Sigmoid colon (tissue), 7 donors: ENCODE measurements at places on chromosomes 4 and X. TPM values are rescaled to one million over a fixed set of nuclear protein-coding genes. Genes with fewer than 3 reads are reported as not detected.

ADH1B gene
- total RNA-seq = 583 TPM

DNA sequence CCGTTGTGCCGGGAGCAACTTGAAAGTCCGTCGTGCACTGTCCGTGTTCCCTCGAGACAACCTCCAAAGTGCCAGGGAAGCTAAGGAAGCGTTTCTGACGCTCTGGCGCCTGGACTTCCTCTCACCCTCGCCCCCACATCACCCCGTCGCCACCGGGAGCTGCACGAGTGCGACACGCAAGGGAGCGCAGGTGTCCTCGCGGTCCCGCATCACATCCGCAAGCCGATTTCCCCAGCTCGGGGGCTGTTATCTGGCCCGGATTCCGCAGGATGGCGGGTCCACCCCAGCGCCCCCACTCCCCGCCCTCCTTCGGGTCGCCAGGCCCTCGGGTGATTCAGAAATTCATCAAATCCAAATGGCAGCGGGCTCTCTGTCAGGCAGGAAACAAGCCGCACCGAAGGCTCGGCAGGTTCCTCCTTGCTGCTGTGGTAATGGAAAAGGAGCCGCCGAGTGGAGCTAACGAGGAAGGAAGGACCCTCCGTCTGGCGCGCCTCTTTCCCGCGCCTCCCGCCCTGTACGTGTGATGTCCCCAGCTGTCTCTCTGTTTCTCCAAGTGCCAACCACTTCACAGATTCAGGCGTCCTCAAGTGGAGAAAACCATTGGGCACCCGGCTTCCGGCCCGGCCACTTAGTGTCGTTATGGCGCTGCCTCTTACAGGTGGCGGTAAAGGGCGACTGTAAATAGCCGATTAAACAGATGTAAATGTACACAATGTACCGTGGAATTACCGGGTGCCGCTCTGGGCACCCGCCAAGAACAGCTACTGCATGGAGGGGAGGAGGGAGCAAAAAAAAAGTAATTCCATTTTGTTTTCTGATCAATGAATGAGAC, 921 bp upstream of the SETD7 start:
- H3K36me3 ChIP-seq = no peaks in the 10 kb centered on the region
- H3K27ac ChIP-seq = peak overlapping the region; percentile 94
- no peaks in the 10 kb centered on the region for H3K27me3 ChIP-seq
- peak overlapping the region; percentile 71 for H3K4me3 ChIP-seq

KLKB1 gene
- 2.2 TPM for total RNA-seq

- H3K27ac ChIP-seq = peak overlapping the region; percentile 79
- no peak for DNase-seq
- H3K36me3 ChIP-seq = no peaks in the 10 kb centered on the region
Measured at GRCh38 chrX:136126872-136127406, 20.4 kb upstream of the FHL1 start.

RRH gene
- not detected for total RNA-seq

DNA sequence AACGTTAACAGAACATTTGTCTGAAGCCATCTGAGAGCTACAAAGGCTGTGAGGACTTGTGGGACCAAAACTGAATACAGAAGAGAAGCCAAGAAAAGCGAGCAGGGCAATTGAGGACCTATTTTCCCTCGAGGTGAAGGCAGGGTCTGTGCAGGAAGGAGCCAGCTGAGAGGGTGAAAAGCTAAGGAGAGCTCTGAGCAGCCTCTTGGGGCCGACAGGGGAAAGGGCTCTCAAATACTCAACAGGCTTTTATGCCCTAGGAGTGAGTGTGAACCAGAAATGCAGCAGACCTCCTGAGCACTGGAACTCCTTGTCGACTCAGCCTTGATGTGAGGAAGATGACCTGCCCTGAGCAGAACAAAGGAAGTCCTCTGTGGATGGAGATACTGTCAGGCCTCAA, 54.2 kb downstream of the C4orf50 start:
- H3K27ac ChIP-seq = no peak overlapping the region
- no peak overlapping the region for H3K4me3 ChIP-seq
- no peak for DNase-seq
- no peaks in the 10 kb centered on the region for H3K36me3 ChIP-seq

DNA sequence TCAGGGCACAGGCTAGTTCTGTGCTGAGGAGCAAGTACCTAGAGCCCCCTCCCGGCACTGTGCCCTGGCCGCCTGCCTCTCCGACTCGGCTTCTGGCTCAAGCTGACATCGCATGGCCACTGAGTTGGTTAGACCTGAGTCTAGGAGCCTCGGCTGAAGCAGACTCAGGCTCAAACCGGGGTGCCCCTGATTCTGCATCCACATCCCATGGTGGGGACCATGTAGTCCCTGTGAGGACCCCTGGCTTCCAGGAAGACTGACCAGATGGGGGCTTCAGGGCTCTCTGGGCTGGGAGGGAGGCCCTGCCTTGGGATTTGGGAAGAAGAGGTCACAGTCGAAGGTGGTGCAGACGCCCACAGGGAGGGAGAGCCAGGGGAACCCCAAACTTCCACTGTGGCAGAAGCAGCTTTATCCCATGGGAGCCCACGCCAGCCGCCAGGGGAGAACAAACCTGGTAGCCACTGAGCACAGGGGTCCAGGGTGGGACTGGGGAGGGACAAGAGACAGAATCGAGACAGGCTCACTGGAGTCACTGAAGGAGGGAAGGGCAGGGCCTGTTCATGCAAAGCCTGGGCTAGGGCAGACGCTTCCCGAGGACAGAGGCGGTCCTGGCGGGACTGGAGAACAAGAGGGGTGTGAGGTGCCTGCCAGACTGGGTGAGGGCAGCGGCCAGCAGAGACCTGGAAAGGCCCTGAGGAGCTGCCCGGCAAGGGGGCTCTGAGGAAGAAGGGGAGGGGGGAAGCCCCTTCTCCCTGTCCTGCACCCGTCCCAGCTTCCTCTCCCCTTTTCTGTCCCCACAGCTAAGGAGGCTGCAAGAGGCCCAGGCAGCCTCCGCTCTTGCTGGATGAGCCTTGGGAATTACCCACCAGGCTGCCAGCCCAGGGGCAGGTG, 1.1 kb downstream of the PDE6B start:
- H3K4me3 ChIP-seq = no peak overlapping the region
- H3K4me1 ChIP-seq = no peaks in the 10 kb centered on the region
- no peak for DNase-seq

DNA sequence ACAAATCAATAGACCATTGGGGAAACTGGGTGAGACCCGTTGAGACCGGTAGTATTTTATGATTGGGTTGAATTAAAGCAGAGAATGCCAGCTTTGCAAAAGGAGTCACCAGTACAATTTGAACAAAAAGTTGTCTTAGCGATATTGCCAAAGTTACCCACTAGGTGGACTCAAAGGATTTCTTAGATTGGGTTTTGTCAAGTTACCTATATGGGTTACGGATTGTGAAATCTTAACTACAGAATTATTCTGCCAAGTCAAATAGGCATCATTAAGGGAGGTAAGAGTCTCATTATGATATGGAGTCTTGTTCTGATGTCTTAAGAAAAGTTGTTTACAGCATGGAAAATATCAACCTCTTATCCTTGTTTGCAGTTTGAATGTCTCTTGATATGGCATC, 15.0 kb upstream of the CT47A1 start:
- no peaks in the 10 kb centered on the region for H3K4me1 ChIP-seq
- H3K27me3 ChIP-seq = no peaks in the 10 kb centered on the region
- no peak overlapping the region for H3K4me3 ChIP-seq
- H3K27ac ChIP-seq = no peak overlapping the region
- no peaks in the 10 kb centered on the region for H3K36me3 ChIP-seq

GRCh38 chrX:124016825-124017224, 55.3 kb downstream of the STAG2 start:
- H3K27ac ChIP-seq = no peak overlapping the region
- DNase-seq = no peak
- H3K27me3 ChIP-seq = no peaks in the 10 kb centered on the region
- peaks cover 6% of the 10 kb centered on the region for H3K4me1 ChIP-seq
- no peak overlapping the region for H3K4me3 ChIP-seq

GRCh38 chrX:65300104-65300809, 234.3 kb downstream of the LAS1L start:
- no peaks in the 10 kb centered on the region for H3K27me3 ChIP-seq
- H3K27ac ChIP-seq = no peak overlapping the region
- DNase-seq = no peak
- no peaks in the 10 kb centered on the region for H3K4me1 ChIP-seq

TMEM271 gene
- total RNA-seq = 0.41 TPM

GRCh38 chrX:55841962-55842752, 124.6 kb downstream of the RRAGB start:
- H3K36me3 ChIP-seq = no peaks in the 10 kb centered on the region
- H3K4me3 ChIP-seq = no peak overlapping the region
- no peaks in the 10 kb centered on the region for H3K4me1 ChIP-seq
- H3K27me3 ChIP-seq = no peaks in the 10 kb centered on the region

GRCh38 chrX:109635146-109635545, 10.2 kb upstream of the KCNE5 start:
- H3K27me3 ChIP-seq = no peaks in the 10 kb centered on the region
- H3K4me1 ChIP-seq = no peaks in the 10 kb centered on the region
- no peaks in the 10 kb centered on the region for H3K36me3 ChIP-seq
- DNase-seq = no peak
- H3K27ac ChIP-seq = no peak overlapping the region

GRCh38 chr4:162164906-162165510, 1.2 kb upstream of the FSTL5 start:
- H3K36me3 ChIP-seq = no peaks in the 10 kb centered on the region
- H3K27me3 ChIP-seq = no peaks in the 10 kb centered on the region
- H3K4me3 ChIP-seq = no peak overlapping the region
- H3K4me1 ChIP-seq = no peaks in the 10 kb centered on the region
- H3K27ac ChIP-seq = no peak overlapping the region

DRD5 gene
- not detected for total RNA-seq

GRCh38 chrX:14295426-14295825, 233.9 kb upstream of the GLRA2 start:
- H3K4me3 ChIP-seq = no peak overlapping the region
- DNase-seq = no peak
- no peak overlapping the region for H3K27ac ChIP-seq
- peaks cover 3% of the 10 kb centered on the region for H3K4me1 ChIP-seq
- H3K27me3 ChIP-seq = no peaks in the 10 kb centered on the region
- H3K36me3 ChIP-seq = no peaks in the 10 kb centered on the region

GRCh38 chr4:2060611-2061185, 1.6 kb downstream of the NAT8L start:
- H3K4me1 ChIP-seq = peaks cover 21% of the 10 kb centered on the region
- H3K36me3 ChIP-seq = no peaks in the 10 kb centered on the region
- H3K27ac ChIP-seq = no peak overlapping the region
- H3K4me3 ChIP-seq = no peak overlapping the region

MAGEA9B gene
- not detected for total RNA-seq

GRCh38 chr4:104989371-104989770, 157.3 kb upstream of the TET2 start:
- DNase-seq = no peak
- H3K27ac ChIP-seq = no peak overlapping the region
- H3K4me1 ChIP-seq = peaks cover 8% of the 10 kb centered on the region

GRCh38 chr4:64079316-64079715, 329.9 kb downstream of the TECRL start:
- no peak for DNase-seq
- H3K27ac ChIP-seq = no peak overlapping the region
- peaks cover 7% of the 10 kb centered on the region for H3K4me1 ChIP-seq
- H3K36me3 ChIP-seq = no peaks in the 10 kb centered on the region

- H3K36me3 ChIP-seq = no peaks in the 10 kb centered on the region
- DNase-seq = no peak
- no peaks in the 10 kb centered on the region for H3K4me1 ChIP-seq
Measured at GRCh38 chr4:30402276-30402675, 317.9 kb upstream of the PCDH7 start.

SPATA4 gene
- total RNA-seq = 2.8 TPM

- no peak overlapping the region for H3K27ac ChIP-seq
- no peaks in the 10 kb centered on the region for H3K36me3 ChIP-seq
- H3K4me3 ChIP-seq = no peak overlapping the region
- no peaks in the 10 kb centered on the region for H3K27me3 ChIP-seq
- H3K4me1 ChIP-seq = no peaks in the 10 kb centered on the region
Measured at GRCh38 chr4:29852537-29852936, 867.6 kb upstream of the PCDH7 start.

- H3K27ac ChIP-seq = no peak overlapping the region
- no peaks in the 10 kb centered on the region for H3K27me3 ChIP-seq
- no peaks in the 10 kb centered on the region for H3K4me1 ChIP-seq
- no peaks in the 10 kb centered on the region for H3K36me3 ChIP-seq
Measured at GRCh38 chr4:152278172-152278504, 257.8 kb downstream of the FBXW7 start.

GRCh38 chr4:78551420-78552351, at the start of gene ANXA3:
TSS of gene ANXA3 (plus strand) at chr4:78551770. CDS start at chr4:78554474, 2,704 bp downstream.
- no peak for DNase-seq
- no peaks in the 10 kb centered on the region for H3K27me3 ChIP-seq
- peaks cover 27% of the 10 kb centered on the region for H3K4me1 ChIP-seq
- peak within 1 kb of the TSS; percentile 60 for H3K27ac ChIP-seq

SOWAHD gene
- total RNA-seq = not detected

- no peak overlapping the region for H3K4me3 ChIP-seq
- H3K27ac ChIP-seq = no peak overlapping the region
- DNase-seq = no peak
- H3K36me3 ChIP-seq = no peaks in the 10 kb centered on the region
- H3K4me1 ChIP-seq = no peaks in the 10 kb centered on the region
Measured at GRCh38 chr4:184688447-184688846, 38.9 kb downstream of the PRIMPOL start.

DNA sequence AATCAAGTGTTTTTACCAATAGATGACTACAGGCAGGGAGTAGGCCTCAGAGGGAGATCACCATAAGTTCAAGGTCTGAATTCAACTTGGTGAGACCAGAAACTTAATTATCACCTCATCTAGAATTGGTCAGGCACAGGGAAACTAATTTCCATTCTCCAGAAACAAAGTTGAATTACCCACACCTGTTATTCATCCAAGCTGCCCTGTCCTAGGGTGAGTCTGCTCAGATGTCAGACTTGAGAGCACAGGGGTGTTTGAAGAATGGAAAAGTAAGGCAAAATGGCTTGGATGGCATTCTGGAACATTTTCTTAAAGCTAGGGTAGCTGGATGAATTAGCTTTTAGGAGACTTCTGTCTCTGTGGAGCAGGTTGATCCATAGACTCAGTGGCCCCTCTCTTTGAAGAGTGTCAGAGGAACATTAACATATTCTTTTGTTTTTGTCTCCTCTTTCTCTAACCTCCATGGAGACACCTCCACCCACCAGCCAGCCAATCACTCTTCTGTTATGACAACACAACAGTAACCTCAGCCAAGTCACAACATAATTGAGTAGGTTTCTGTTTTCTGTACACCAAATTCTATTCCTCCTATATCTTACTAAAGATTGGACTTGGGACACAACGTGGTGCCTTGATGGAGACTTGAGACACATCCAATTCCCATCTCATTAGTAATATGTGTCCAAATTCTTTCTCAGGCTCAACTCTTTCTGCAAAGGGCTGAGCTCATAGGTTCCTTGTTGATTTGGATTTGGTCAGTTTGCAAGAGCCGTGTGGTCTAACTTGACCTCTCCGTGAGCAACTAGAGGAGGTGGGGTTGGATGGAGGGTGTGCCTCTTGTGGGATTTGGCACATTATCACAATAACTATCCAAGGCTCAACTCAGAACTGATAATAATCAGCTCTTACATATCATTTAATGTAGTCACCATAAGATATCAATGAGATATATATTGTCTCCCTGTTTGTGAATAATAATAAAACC, 45.1 kb downstream of the VSIG4 start:
- no peaks in the 10 kb centered on the region for H3K27me3 ChIP-seq
- DNase-seq = no peak
- H3K27ac ChIP-seq = no peak overlapping the region
- no peaks in the 10 kb centered on the region for H3K36me3 ChIP-seq

GRCh38 chr4:13537011-13537831, 7.1 kb downstream of the NKX3-2 start:
- H3K4me1 ChIP-seq = peaks cover 21% of the 10 kb centered on the region
- peak; percentile 55 for DNase-seq
- no peaks in the 10 kb centered on the region for H3K36me3 ChIP-seq
- peaks cover 52% of the 10 kb centered on the region for H3K27me3 ChIP-seq
- H3K4me3 ChIP-seq = no peak overlapping the region
- H3K27ac ChIP-seq = peak overlapping the region; percentile 96

- peaks cover 6% of the 10 kb centered on the region for H3K4me1 ChIP-seq
- peaks cover 4% of the 10 kb centered on the region for H3K36me3 ChIP-seq
- H3K27me3 ChIP-seq = no peaks in the 10 kb centered on the region
- no peak overlapping the region for H3K27ac ChIP-seq
Measured at GRCh38 chr4:184400375-184400870, 73.9 kb downstream of the IRF2 start.
